ENCODE measurements at places on chromosomes 3 and 15.

DNA sequence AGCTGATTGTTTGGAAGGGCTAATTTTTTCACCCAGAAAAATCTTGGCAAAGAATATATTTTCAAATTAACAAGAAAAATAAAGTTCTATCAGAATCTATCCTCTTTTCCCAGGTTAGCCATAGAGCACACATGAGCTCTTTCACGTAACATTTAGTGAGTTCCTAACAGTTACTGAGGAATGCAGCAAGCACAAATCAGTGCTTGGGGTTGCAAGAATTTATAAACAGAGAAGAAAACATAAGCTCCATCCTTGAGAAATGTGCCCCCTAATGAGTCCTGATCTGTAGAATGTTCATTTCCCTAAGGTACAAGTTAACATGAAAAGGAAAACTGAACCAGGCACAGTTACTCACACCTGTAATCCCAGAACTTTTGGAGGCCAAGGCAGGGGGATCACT is 13.9 kb downstream of the EOGT start:
- no peak for DNase-seq

DNA sequence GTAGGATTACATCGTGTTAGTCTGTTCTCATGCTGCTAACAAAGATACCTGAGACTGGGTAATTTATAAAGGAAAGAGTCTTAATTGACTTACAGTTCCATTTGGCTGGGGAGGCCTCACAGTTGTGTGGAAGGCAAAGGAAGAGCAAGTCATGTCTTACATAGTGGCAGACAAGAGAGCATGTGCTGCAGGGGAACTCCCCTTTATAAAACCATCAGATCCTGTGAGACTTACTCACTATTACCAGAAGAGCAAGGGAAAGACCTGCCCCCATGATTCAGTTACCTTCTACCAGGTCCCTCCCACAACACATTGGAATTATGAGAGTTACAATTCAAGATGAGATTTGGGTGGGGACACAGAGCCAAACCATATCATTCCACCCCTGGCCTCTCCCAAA is 3.4 kb downstream of the SLC25A26 start:
- no peak for DNase-seq

DNA sequence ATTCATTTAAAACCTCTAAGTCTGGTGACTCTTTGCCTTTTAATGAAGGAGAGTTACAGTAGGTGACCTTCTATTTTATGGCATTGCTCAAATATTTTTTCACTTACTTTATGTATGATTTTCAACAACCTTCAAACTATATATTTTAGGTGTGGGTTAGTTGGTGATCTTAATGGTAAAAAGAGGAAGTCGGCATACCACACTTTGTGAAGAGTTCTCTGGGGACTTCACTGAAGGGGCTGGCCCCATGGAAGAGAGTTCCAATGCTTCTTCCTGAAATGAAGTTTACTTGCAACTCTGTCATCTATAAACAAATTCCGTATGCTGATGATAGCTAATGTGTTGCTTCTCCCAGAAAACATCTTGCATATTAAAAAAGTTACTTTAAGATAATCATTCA is 647.0 kb upstream of the SGO1 start:
- DNase-seq = no peak

- no peak for DNase-seq
Measured at GRCh38 chr15:100759106-100759505, 120.5 kb upstream of the ALDH1A3 start.

DNA sequence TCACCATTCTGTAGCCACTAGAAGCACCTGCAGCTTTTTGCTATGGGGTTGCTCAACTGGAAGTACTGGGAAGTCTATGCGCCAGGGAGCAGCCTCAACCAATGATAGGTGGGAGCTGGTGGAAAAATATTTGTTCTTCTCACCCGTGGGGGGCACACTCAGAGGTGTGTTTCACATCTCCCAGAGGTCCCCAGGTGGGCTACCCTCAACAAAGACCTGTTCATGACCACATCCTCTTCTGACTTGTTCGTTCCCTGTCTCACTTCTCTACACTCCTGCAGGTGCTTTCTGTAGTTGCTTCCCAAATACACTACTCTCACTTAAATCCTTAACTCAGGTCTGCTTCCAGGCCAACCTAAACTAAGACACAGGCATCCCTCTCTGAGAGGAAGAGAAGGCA is 3.6 kb downstream of the CAMP start:
- no peak for DNase-seq

DNA sequence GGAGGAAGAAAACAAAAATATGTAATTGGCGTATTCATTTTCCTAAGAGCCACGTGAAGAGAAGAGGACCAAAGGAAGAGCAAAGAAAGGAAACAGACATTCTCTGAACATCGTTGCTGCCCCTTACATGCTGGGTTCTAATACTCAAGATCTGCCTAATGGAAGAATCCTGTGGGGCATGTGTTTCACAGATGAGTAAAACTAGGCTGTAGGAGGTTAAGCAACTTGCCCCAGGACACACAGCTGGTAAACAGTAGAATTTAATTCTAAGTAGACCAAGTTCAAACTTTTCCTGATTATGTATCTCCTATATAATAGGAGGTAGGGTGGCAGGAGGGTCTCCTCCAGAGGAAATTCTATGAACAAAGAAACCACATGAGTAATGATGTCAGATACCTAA is 106.1 kb upstream of the TNFAIP8L3 start:
- DNase-seq = no peak

DNA sequence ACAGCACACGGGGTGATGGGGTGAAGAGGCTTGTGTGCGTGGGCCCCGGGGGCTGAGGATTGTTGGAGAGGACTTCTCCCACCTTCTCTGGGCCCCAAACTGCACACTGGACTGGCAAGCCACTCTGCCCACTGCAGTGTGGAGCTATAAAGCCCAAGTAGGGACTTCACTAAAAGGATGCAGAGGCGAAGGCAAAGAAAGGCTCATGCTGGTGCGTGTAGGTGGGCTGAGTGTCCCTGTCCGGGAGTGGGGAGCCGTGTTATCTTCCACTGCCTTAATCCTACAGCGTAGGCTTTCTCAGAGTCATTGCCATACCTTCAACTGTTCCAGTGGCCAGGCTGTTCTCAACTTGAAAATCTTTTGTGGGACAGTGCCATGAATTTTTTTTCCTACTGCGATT is 3.9 kb downstream of the PPARG start:
- DNase-seq = no peak

DNA sequence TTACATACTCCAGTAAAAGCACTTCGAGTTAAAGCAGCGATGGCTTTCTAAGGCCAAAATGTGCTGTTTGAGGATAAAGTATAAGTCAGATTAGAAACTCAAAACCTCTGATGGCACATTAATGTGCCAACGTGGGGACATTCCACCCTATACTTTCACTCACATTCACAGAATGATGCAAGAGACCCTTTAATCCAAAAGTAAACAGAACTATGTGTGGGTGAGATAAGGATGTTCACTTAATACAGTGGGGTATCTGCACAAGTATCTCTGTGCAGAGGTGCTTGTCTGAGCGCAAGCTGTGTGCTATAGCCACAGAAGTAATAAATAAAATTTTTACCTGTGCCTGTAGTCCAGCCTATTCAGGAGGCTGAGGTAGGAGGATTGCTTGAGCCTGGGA is 100.3 kb upstream of the CHL1 start:
- DNase-seq = no peak

DNA sequence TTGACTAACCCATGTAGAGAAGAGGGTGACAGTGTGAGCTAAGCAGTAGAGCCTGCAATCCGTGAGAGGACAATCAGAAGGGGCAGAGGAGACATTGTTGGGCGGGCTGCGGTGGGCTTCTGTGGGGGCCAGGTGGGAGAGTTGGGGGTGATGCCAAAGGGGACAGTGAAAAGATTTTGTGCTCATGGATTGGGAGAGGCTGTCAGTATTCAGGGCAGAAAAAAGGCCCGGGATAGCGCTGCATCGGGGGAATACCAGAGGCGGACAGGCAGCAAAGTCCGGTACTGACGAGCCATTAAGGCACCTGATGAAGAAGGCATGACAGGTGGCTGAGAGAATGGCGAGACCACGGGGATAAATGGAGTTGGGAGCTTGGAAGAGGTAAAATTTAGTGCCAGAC is 1.3 kb upstream of the PXYLP1 start:
- no peak for DNase-seq

GRCh38 chr3:66211779-66212178 is 9.0 kb upstream of the SLC25A26 start:
- no peak for DNase-seq

- DNase-seq = no peak
Measured at GRCh38 chr15:25247407-25248038, 191.3 kb downstream of the UBE3A start.

All from activated gamma-delta T cell treated with Interleukin-2 at 50 U/mL for 16 hours (primary cell).